ENCODE measurements at places on chromosomes 7 and 10.

DNA sequence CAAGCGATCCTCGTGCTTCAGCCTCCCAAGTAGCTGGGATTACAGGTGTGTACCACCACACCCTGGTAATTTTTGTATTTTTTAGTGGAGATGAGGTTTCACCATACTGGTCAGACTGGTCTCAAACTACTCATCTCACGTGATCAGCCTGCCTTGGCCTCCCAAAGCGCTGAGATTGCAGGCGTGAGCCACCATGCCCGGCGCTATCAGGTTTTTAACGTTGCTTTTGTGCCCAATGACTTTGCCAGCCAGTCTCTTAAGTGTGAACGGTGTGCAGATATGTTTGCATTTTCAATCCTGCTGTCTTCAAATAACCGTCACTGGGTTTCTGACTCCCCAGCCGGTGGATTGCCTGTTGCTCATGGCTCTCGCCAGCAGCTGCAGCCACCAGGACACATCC is 201.8 kb upstream of the PPP2R2D start:
- no peak for DNase-seq

DNA sequence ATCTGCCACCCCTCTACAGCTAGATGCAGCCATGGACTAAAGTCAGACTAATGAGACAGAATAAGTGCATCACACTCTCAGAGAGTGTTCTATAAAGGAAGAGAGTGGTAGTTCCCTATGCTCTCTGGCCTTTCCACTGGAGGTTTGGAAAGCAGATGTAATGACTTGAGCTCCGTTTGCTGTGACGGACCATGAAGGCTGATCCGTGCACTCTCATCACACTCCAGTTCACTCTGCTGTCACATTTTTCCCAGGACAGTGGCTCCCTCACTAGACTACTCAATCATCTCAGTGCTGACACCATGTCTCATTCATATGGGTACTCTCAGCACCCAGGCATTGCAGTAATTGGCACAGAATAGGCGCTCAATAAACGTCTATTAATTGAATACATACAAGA is 20.4 kb downstream of the TRDMT1 start:
- DNase-seq = no peak

GRCh38 chr7:12552876-12553275 is 17.6 kb upstream of the SCIN start:
- DNase-seq = no peak

DNA sequence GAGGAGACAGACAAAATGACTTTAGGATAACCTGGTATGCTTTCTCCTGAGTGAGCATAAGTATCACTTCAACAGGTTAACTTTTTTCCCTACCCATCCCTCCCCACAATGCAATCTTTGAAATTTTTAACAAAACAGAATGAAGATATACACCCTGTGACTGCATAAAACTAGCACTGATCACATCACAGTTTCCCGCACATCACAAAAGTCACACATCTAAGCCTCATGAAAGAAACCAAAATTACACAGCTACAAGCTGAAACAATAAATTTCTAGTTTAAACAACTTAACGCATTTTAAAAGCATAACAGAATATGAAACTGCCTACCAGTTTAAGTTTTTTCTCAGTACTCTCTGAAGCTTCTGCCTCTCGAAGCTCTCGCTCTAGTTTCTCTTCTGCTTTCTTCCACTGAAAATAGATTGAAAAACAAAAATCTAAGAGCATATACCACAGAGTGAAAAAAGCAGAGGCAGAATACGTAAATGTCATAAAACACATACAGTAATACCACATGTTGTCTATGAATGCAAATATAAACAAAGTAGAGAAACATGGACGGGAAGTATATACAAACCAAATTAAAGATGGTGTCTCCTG is 18.1 kb downstream of the NOC3L start:
- no peak for DNase-seq

DNA sequence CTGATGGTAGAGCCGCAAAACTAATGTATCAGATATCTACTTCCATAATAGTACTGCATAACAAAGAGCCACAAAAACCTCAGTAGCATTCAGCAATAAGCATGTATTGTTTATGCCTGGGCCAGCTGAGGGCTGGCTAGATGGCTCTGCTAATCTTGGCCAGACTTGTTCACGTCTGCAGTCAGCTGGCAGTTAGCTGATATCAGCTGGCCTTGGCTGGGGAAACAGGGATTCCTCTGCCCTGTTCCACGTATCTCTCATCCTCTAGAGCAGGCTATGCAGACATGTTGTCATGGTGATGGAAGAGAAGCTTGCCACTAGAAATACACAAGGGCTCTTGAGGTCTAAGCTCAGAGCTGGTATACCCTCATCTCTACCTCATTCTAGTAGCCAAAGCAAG is 62.9 kb downstream of the GRM8 start:
- DNase-seq = no peak

GRCh38 chr10:108685863-108686531 is 1237.3 kb downstream of the XPNPEP1 start:
- no peak for DNase-seq

GRCh38 chr7:69588773-69589172 is 9.5 kb upstream of the AUTS2 start:
- no peak for DNase-seq

DNA sequence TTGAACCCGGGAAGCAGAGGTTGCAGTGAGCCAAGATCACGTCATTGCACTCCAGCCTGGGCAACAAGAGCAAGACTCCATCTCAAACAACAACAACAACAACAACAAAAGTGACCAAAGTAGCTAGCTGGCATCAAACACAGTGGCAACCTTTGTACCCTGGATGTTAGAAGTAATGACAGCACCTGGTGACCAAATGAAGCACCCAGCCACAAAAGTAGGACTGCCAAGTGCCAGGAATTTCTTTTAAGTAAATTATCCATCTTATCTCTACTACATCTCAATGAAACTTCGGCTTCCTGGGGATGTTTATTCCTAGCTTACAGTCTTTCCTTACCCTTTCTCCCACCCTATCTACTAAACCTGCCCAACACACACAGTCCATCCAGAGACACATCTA is 18.8 kb downstream of the SRPK2 start:
- DNase-seq = no peak

- DNase-seq = no peak
Measured at GRCh38 chr7:109901926-109902325, 1189.0 kb upstream of the LRRN3 start.

DNA sequence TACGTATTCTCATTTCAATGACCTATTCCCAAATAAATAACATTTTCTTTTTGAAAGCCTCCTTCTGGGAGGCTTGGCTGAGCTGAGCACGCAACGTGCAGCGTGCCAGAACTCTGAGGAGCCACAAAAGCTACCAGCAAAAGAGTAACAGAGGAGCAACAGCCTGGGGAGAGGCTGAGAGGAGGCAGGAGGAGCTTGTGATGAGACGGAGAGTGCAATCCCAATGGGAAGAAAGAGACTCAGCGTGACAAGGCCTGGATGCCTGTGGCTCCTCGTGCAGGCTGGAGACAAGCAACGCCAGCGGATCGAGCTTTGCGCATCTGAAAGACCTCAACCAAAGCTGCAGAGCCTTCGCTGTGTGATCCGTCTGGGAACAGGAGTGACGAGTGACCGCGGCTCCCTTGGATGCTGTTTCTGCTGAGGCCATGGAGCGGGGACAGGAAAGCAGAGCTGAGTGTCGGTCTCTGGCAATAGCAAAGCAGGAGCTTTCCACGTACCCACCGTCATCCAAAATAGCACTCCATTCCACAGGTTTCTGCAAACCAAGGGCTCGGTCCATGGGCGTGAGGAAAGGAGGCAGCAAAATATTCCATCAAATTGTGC is 171.7 kb upstream of the PFKP start:
- DNase-seq = no peak

DNA sequence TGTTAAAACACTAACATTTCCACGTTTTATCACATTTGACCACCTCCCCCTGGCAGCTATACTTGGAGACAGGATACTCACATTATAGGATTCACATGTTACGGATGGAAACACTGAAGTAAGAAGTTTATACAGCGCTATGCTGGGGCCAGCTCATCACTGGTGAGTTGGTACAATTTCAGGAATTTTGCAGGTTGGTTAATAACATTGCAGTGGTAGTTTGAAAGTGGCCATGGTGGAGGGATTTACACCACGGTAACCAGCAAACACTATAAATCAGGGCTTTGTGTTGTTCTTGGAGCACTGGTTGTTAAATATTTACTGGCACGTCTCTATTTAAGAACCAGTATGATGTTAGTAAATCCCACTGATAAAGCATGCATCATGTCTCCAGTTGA is 174.0 kb downstream of the GFRA1 start:
- no peak for DNase-seq

- DNase-seq = peak; percentile 49
Measured at GRCh38 chr10:69716711-69717560, 84.8 kb upstream of the COL13A1 start.

DNA sequence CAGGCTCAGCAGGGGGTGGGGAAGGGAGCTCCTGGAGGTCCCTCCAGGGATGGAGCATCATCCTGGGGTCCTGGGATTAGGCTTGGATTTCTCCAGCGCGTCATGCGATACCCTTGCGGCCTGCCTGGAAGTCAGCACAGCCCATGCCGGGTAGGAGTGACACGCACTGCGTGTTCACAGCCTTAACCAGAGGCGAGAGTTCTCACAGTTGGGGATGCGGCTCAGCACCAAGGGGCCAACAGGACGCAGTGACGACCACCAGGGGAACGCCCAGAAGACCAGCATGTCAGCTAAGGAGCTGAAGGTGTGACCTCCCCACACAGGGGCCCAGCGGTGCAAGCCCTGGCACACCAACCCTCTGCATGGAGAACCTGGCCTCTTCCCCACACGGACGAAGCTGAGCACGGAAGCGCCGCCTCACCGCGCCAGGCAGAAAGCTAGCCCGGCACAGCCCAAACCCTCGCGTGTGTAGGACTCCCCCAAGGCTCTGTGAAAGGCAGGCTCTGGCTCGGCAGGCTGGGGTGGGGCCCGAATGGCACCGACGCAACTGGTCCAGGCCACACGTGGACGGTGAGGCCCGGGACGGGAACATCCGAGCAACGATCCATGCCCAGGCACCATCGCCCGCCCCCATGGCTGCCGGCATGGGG is 198.6 kb downstream of the ELFN1 start:
- no peak for DNase-seq

- no peak for DNase-seq
Measured at GRCh38 chr7:8040768-8041369, 72.3 kb downstream of the GLCCI1 start.

- no peak for DNase-seq
Measured at GRCh38 chr10:98167191-98167590, 32.7 kb downstream of the R3HCC1L start.

DNA sequence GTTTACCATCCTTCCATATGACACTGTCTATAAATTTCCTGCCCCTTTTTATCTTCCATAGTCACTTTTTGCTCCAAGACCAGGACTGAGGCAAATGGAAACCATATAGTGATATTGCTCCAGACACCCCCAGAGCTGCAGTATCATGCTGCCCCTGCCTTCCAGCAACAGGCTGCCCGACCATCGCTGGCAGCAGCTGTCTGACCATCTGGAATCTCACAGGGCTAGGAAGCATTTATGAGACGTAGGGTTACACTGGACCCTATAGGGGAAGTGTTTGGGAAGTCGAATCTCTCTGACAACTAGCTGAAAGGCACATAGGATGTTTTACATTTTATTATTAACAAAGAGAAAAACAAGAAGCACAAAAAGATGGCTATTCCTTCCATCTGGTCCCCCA is 19.4 kb downstream of the ENO4 start:
- no peak for DNase-seq

DNA sequence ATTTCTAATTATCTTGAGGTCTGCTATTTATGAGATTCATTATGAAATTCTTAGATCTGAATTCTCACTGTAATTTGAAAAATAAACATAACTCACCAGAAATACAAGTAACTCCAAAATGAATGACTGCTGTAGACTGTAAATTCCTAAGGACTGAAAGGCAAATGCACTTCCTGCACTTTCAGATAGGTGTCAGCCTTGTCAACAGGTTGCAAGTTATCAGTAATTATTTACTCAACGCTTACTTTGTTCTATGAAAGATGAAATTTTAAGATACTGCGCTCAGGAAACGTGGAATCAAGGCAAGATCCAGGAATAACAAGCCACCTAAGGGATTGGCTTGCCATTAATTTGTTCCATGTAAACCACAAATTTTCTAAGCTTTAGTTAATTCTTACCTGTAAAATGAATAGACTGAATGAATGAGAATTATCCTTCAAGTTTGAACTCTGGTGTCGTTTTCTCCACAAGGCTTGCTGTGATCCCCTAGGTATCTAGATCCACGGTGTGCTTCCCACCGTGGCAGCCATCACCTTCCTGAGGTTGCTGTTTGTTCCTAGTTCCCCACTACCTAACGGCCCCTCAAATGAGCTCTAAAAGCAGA is 12.6 kb downstream of the DHX32 start:
- DNase-seq = no peak
